ENCODE measurements at places on chromosomes 5 and 9.

DNA sequence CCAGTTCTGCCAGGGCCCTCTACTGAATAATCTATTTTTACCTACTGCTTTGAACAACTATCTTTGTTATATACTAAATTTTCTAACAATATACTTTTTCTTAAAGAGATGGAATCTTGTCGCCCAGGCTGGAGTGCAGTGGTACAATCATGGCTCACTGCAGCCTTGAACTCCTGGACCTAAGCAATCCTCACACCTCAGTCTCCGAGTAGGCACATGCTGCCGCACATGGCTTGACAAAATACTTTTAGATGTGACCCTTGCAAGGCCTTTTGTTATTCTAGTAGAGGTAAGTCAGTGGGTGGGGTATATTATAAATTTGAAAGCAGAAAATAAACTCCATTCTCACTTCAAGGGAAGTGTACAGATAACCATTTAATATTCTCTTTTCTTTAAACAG lies 7.9 kb downstream of the GOLM1 start:
- DNase-seq, result no peak

- no peak for DNase-seq
These were observed 26.8 kb upstream of the CSF1R start for GRCh38 chr5:150113047-150113744.

DNA sequence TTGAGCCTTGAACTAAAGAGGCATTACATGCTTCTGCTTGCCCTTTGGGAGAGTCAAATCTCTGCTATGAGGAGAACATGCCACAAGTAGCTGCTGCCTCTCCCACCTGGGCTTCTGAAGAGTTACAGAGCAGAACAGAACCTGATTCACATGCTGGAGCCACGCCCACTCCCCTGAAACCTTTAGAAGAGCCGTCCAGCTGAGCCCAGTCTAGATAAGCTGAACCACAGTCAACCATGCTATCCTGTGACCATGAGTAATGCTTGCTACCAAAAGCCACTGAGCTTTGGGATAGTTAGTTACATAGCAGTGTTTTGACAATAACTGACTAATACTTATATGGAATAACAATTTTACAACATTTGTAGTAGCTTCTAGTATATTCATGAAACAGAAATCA lies 111.0 kb upstream of the VCAN start:
- DNase-seq, result no peak

DNA sequence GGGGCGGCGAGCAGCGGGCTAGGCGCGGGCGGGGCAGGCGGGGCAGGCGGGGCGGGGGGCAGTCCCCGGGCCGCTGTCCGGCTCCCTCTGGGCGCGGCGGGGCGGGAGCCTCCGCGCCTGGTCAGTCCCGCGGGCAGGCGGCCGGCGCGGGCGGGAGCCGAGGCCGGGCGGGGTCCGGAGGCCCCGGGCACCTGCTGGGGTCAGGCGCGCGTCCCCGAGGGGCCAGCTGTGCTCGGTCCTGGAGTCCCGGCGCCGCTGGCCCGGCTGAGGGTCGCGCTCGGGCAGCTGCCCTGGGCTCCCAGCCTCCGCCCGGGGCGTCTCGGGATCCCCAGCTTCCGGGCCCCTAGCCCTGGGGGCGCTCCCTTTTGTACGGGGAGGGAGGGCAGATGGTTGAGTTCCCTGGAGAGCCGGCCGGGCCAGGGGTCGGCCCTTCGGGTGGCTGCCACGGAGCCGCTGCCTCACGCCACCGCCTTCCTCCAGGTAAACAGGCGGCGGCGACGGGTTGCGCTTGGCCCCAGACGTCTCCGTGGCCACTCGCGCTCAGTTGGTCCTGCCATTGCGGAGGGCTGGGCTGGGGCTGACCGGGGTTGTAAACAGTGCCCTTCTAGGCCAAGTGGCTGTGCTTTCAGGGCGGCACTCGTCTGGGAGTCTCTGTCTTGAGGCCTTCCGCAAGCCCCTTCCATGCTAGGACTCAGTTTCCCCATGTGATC lies 473 bp downstream of the ZBTB34 start:
- DNase-seq, result no peak

- no peak for DNase-seq
These were observed 235.0 kb upstream of the NFIL3 start for GRCh38 chr9:91658513-91659105.

DNA sequence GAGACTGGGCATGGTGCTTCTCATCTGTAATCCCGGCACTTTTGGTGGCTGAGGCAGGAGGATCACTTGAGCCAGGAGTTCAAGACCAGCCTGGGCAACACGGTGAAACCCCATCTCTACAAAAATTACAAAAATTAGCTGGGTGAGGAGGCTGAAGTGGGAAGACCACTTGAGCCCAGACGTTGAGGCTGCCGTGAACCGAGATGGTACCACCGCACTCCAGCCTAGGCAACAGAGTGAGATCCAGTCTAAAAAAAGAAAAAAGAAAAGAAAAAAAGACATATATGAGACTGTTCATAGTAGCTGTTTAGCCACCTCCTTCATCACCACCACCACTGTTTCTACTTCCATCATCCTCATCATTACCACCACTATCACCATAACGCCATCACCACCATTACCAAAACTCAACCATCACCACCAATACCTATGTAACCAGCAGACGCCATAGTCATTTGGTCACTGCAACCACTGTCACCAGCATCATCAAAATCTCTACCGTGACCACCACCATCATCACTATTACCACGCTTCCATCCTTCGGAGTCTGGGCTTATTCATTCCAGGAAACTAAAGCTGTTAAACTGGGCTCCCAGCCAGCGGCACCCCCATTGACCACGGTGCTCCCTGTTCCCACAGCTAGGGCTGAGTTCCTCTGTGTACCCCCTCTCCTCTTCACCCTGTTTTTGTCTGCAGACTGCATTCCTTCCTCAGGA lies 8.4 kb upstream of the KIF12 start:
- DNase-seq, result no peak

DNA sequence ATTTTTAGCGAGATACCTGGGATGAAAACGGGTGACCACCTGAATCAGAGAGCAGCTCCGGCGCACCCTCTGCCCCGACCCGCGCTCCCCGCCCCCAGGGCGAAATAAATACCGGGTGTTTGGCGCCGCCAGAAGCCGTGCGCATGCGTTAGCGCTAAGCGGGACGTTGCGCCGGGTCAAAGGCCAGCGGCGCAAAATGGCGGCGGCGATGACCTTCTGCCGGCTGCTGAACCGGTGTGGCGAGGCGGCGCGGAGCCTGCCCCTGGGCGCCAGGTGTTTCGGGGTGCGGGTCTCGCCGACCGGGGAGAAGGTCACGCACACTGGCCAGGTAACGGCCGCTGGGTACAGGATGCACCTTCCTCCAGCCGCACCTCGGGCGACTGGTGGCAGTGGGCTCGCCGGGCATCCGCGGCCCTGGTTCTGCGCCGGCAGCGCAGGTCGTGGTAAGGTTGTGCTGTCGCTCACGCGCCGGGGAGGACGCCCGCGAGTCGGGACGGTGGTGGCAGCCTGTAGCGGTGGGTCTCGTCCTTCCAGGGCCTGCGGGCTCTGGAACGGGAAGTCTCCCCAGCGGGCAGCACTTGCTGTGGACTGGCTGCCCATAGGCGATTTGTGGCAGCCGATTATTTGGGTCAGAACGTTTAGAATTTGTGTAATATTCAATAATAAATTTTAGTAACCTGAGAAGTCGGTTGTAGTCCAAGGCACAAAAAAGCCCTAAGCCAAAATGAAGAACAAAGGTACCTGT lies at the start of gene NDUFS6:
TSS of gene NDUFS6 (plus strand) at position 186 of the 745 bp plus-strand sequence. CDS start at position 197, 11 bp downstream.
- peak; percentile 71 for DNase-seq

- DNase-seq, result no peak
These were observed 259.2 kb upstream of the NFIL3 start for GRCh38 chr9:91682806-91683205.

DNA sequence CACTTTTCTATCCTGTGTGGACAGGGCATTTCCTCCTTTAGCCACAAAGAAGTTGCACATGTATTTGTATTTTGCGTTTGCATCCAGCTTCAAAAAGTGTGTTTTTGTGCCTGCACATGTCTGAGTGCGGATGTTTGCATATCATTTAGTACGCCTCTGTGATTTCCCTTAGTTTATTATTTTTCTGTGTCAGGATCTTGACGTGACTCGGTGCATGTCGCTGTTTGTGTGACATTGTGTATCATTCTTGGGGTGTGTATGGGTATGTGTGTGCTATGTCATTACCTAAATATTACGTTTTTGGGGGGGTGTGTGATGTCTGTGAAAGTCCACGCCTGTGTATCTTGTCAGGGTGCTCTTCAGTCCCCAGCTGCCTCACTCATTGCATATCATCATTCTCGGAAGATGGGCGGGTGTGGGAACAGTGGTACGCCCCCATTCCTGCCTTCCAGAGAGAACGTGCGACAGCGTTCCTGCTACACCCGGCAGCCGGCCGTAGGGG lies 416 bp upstream of the PAIP2 start:
- no peak for DNase-seq

DNA sequence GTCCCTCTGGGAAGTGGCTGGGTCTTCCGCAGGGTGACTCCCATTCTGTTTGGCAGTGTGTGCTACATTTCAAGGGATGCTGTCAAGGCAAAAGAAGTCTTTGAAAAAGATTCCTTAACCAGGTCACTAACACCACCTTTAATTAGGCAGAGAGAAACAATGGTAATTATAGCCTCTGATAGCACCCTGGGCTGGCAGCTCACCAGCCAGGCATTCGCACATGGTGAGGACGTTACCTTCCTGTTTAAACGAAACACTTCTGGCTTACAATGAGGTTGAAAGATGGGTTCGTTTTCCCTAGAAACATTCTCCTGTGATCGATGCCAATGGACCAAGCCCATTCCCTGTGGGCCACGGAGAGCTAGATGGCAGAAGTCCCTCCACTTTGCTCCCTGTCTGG lies 230.1 kb upstream of the PANK3 start:
- no peak for DNase-seq

DNA sequence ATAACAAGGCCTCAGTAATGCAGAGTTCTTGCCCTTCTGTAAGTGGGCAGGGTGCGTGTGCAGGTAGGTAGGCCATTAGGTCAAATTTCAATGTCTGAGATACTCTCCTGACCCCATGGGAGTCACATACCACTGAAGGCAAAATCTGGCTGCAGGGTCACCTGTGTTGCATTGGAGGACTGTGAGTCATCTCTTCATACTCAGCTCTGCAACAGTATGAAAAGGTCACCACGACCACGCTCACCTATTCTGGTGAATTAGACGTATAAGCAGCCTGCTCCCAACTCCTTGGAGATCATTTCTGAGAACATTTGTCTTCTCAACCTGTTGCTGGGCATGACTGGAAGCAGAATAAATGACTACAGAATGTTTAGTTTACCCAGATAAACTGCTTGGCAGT lies 599.8 kb downstream of the PDE4D start:
- DNase-seq, result no peak

DNA sequence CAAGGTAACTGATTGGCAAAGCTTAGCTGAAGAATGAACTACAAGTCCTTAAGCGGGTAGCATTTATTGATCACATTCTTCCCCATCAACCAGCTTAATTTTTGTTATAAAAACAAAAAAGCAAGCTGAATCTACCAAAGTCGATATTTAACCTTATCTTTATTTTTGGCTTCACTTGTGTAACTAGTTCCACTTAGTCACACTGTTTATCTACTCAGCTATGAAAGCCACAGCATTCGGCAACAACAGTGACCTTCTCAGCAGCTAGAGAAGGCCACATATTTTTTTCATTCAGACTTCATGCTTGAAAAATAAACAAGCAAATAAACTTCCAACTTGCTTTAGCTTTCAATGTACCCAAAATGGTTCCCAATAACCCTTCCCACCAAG lies 69.4 kb downstream of the KLHL3 start:
- DNase-seq, result no peak

DNA sequence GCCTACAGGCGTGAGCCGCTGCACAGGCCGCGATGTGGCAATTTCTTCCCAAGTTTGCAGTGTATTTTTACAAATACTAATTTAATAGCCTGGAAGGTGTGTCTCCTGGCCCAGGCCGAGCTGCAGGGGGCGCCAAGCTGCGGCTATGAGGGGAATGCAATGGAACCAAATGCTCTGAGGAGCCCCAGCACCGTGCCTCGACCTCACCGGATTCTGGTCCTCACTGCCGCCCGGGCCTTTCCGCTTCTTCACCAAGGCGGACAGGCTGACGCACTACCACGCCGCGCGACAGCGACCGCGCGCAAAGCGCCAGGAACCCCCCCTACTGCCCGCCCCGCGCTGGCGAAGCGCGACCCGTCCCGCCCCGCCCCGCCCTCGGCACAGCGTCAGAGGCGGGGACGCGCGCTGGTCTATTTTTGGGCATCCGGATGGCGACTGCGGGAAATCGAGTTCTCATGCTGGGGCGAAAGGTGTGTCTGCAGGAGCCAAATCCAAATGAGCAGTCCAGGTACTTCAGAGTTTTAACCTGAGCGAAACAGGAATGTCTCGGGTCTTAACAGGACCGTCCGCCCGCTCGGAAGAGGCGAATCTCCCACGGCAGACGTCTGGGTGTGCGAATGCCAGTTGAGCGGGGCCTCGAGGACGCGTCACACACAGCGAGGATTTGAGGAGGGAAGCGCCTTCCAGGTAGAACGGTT lies 31.7 kb upstream of the PRXL2C start:
- DNase-seq, result peak; percentile 36

DNA sequence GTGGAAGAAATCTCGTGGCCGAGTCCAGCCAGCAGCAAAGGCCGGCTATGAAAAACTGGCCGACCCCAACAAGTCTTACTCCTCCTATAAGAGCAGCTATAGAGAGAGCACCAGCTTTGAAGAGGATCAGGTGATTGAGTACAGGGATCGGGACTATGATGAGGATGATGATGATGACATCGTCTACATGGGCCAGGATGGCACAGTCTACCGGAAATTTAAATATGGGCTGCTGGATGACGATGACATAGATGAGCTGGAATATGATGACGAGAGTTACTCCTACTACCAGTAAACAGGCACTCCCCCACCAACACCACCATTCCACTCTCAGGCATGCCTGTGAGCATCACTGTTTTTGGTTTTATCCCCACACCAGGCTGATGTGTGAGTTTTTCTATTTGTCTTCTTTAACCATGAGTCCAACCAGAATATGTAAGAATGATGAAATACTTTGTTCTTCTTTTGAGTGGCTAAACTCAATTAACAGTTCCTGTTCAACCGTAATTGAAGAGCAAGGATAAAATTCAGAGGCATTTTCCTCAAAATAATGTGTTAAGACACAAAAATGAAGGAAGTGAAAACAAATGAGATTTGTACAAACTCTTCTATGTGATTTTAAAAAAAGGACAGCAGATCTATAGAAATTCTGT lies 35.5 kb downstream of the RFK start:
- no peak for DNase-seq

DNA sequence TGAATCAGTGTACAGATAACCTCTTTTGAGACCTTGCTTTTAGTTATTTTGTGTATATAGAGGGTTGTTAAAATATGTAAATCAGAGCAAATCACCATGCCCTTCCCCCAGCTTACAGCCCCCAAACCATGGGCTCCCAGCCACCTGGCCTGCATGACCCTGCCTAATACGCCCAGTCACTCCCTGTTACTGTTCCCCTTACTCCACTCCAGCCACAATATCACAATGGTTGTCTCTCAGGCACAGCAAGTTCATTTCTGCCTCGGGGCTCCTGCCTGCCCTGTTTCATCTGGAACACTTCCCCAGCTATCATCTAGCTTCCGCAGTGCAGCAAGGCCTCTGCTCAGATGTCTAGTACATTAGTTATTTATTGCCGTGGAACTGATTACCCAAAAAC lies 5.0 kb upstream of the CARD19 start:
- no peak for DNase-seq
